ENCODE measurements at places on chromosomes 7 and 10. TPM values are rescaled to one million over a fixed set of nuclear protein-coding genes. Genes with fewer than 3 reads are reported as not detected.

DNA sequence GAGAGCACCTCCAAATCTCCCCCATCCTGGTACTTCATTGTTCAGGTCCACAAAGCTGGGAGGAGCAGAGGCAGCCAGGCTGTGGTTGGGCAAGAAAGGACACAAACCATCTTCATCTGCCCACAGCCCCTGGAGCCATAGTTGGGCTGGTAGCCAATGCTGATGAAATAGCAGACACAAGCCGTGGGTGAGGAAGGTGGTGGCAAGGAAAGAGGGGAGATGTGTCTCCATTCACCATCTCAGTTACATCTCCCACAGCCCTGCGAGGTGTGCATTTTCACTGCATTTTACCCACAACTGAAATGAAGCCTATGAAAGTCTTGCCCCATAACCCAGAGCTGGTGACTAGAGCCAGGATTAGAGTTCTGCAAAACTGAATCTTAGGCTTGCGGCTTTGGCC, 35.0 kb downstream of the PIK3AP1 start:
- no peak for DNase-seq

DNA sequence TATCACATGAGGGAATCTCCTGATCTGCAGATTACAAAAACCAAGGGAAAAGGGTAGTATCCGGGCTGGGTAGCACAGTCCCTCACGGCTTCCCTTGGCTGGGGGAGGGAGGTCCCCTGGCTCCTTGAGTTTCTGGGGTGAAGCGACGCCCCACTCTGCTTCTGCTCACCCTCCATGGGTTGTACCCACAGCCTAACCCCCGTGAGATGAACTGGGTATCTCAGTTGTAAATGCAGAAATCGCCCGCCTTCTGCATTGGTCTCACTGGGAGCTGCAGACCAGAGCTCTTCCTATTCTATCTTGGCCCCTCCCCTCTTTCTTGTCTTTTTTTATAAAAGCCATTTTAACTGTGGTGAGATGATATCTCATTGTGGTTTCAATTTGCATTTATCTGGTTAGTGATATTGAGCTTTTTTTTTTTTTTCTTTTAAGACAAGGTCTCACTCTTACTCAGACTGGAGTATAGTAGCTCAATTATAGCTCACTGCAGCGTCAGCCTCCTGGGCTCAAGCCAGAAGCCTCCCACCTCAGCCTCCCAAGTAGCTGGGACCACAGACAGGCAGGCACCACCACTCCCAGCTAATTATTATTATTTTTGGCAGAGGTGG, 87.8 kb downstream of the ABCC2 start:
- no peak for DNase-seq

- no peak for DNase-seq
Observed at GRCh38 chr7:158410720-158411119, 176.9 kb downstream of the PTPRN2 start.

GRCh38 chr10:83142074-83142563, 997.2 kb upstream of the GHITM start:
- no peak for DNase-seq

DNA sequence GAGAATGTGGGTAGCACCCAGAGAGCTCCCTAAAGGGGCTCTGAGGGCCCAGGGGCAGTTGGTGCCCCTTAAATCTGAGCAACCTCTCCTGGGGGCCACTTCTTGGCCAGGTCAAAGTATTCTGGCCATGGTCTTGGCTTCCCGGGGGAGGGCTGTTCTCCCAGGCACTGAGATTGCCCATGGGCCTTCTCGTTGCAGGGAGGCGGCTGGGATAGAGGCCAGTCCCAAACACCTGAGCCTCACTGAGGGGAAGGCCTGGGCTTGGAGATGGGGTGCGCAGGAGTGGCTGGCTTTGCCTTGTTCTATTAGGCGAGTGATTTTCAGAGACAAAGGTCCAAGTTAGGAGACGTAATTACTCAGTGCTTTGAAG, 33.5 kb downstream of the ZNF783 start:
- DNase-seq: no peak

GRCh38 chr7:124652237-124652636, 113.4 kb downstream of the GPR37 start:
- DNase-seq: no peak

- no peak for DNase-seq
Observed at GRCh38 chr7:778271-778967, 51.3 kb upstream of the PRKAR1B start.

GDF10 gene
- 3.1 TPM for polyA plus RNA-seq

UNC5B gene
- 66.9 TPM for polyA plus RNA-seq

SOSTDC1 gene
- 43.8 TPM for polyA plus RNA-seq

AKR1C4 gene
- polyA plus RNA-seq: not detected

FXYD4 gene
- 0.41 TPM for polyA plus RNA-seq

All from left renal cortex interstitium (tissue), 4 donors.